Stimulated activated CD8-positive, alpha-beta memory T cell treated with anti-CD3 and anti-CD28 coated beads, Interleukin-7, amount 100 ng/mL, for 4 hours (primary cell): ENCODE measurements at places on chromosomes 13 and 19.

- DNase-seq, result no peak
Measured at GRCh38 chr19:35436477-35437405, 11.3 kb upstream of the FFAR2 start.

DNA sequence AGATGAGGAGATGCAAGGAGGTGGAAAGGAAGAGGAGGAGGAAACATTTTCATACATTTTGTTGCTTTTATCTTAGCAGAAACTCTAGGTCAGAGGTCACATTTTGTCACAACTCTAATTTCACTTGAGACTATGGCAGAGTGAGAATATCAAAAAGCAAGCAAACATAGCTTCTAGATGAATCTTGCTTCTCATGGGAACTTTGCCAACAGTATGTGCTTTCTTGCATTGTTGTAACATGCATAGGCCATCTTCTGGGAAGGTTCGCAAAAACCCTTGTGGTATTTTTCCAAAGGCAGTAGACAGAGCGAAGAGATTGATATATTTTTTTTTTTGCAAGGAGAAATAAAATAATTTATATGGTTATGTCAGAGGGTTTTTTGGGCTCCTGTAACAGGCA lies 291.3 kb downstream of the MTUS2 start:
- DNase-seq, result no peak

GRCh38 chr13:109211616-109212015 lies 574.8 kb downstream of the IRS2 start:
- DNase-seq, result no peak

GRCh38 chr19:42198676-42199439 lies 18.6 kb downstream of the DEDD2 start:
- peak; percentile 66 for DNase-seq

DNA sequence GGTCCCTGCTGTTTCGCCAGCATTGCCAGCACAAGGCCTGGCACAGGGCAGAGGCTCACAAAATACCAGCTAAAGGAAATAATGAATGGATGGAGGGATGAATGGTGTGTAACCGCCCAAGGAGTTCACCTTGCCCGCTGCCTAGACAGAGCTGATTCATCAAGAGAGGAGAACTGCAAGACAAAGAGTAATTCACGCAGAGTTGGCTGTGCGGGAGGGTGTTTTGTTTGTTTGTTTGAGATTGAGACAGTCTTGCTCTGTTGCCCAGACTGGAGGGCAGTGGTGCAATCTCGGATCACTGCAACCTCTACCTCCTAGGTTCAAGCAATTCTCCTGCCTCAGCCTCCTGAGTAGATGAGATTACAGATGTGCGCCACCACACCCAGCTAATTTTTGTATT lies 3.0 kb downstream of the OPA3 start:
- DNase-seq, result no peak

DNA sequence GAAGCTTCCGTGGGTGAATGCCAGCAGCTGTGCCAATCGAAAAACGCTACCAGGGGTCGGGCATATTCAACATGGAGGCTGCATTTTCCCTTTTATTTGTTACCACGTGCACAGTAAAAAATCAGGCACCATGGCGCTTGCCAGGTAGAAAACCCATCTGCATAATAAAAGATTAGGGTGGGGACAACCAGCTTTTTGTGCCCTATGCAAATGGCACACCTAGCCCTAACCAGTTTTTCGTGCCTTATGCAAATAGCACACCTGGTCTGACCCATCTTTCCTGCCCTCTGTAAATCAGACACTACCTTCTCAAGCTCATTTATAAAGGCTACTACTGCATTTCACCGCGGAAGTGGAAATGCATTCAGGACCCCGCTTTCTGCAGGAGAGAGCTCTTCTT lies 62.1 kb upstream of the FREM2 start:
- DNase-seq, result no peak

GRCh38 chr19:48842789-48843162 lies 6.5 kb upstream of the HSD17B14 start:
- DNase-seq, result peak; percentile 35

GRCh38 chr13:100100115-100100879 lies 11.4 kb downstream of the PCCA start:
- no peak for DNase-seq

DNA sequence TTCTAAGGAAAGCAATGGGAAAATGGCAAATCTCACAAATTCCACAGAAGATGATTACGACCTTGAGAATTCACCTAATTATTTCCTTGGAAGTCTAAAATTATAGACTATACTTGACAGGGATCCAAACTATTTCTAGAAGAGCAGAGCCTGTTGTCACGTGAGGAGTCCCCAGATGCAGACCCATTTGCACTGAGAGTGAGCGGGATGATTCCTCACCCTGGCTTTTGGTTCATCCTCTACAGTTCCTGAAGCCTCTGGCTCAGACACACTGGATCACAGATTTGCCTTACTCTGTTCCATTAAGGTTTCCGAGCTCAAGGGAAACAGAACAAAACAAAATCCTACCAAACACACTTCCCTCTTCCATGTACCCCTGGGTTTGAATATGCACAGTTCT lies 23.0 kb upstream of the CYSLTR2 start:
- no peak for DNase-seq

DNA sequence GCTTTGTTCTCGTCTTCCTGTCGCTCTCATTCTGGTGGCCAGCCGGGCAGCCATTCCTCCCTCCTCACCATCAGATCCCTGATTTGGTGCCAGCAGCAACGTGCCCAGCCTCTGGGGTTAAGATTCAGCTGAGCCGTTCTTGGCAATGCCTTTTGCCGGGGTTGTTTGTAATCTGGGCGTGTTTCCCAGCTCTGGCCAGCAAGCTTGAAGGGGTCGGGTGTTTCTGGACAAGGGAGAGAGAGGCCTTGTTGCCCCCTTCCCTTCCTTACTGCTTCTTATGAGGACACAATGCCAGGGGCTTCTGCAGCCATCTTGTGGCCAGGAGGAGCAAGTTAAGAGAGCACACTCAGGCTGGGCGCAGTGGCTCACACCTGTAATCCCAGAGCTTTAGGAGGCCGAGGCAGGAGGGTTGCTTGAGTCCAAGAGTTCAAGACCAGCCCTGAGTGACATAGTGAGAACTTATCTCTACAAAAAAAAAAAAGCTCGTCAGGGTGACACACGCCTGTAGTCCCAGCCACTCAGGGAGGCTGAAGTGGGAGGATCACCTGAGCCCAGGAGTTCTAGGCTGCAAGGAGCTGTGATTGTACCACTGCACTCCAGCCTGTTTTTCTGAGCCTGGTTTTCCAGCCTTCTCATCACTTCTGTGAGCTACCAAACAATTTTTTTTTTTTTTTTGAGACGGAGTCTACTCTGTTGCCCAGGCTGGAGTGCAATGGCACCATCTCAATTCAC lies 10.7 kb upstream of the CRTC1 start:
- DNase-seq, result no peak

- no peak for DNase-seq
Measured at GRCh38 chr13:99074693-99075092, 96.8 kb upstream of the DOCK9 start.

GRCh38 chr19:15291548-15292021 lies 40.8 kb downstream of the BRD4 start:
- DNase-seq, result no peak

DNA sequence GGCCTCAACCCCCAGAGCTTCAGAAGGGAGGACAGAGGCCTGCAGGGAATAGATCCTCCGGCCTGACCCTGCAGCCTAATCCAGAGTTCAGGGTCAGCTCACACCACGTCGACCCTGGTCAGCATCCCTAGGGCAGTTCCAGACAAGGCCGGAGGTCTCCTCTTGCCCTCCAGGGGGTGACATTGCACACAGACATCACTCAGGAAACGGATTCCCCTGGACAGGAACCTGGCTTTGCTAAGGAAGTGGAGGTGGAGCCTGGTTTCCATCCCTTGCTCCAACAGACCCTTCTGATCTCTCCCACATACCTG lies 969 bp upstream of the CEACAM5 start:
- no peak for DNase-seq

GRCh38 chr13:35988648-35989081 lies 142.5 kb downstream of the DCLK1 start:
- DNase-seq, result no peak

GRCh38 chr19:18940769-18941627 lies at the start of gene HOMER3:
HOMER3 (minus strand) TSS chr19:18941217; CDS start chr19:18938982, 2,235 bp downstream.
- DNase-seq, result peak; percentile 57

- no peak for DNase-seq
Measured at GRCh38 chr13:103022336-103022735, 43.9 kb downstream of the SLC10A2 start.

DNA sequence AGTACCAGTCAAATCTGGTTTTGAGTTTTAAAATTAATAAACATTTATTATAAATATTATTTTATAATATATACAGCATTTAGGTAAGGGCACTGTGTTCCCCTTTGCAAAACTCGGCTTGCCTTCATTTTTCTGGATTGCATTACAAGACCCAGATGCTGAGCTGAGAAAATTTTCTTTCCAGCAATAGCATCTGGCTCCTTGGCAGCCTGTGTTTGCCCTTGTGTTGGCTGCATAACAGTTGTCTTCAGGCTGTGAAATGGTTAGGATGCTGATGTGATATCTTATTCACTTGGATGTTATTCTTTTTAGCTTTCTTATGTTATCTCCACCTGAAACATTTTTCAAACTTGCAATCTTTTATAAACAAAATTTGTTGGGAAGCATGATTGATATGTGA lies 784.4 kb downstream of the DACH1 start:
- DNase-seq, result no peak

DNA sequence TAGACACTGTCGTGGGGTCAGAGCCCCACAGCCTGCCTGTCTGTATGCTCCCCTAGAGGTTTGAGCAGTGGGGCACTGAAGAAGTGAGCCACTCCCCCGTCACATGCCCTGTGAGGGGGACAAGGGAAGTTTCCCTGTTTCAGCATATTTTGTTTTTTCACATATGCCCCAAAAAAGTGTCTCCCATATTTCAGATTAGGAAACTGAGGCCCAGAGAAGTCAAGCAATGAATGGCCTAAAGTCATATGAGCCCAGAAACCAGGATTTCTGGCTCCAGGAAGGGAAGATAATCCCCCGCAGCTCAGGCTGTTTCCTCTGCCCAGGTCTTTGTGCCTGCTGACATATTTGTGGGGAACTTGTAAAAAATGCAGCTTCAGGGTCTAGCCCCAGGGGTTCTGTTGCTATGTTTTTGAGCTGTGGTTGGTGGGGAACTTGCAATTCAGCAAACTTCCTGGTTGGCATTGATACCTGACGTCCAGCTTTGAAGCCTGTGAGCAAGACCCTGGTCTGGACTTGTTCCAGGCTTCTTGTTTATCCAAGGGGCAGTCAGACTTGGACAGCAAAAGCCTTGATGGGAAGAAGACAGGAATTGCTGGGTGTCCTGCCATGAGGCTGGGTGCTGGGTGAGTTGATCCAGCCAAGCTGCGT lies 9.5 kb downstream of the RASL11A start:
- no peak for DNase-seq

GRCh38 chr19:22882797-22883196 lies 50.7 kb downstream of the ZNF723 start:
- DNase-seq, result no peak

GRCh38 chr13:100364591-100364990 lies 224.0 kb downstream of the GGACT start:
- DNase-seq, result no peak

- no peak for DNase-seq
Measured at GRCh38 chr13:70253834-70254233, 145.6 kb upstream of the KLHL1 start.

DNA sequence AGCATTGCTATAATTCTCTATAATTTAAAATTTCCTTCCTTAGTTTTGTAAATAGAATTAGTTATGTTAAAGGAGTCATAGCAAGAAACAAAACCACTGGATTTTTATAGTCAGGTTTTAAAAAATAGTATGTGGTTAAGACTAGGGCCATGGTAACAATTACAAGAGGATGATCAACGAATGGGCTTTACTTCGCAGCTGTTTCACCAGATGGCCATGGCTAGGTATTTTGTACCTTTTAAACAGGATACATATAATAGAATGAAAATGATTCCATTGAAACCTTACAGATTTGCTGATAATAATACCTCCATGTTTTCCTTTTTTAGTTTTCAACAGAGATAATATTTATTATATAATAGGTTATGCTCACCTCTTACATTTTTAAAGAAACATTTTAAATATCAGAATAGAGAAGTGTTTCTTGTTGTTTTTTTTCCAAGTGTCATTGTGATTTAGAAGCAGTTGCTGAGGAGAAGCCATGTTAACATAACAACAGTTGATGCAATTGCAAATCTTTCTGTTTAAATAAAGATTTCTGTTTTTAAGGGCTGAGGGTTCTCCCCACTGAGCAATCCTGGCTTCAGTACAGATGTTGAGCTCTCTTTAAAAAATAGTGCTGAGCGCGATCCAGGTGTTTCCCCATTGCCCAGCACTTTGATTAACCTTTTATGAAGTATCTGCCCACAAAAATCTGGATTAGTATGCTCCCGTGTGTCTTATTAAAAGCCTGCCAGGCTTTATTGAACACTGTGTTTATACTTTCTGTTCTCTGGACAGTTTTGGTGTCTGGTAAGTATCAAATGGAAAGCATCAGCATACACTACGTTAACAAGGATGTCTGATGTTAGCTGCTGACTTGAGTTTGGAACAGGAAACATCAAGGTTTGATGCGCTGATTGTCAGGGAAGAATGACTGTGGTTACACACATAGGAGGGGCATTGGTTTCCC lies 205.3 kb downstream of the HS6ST3 start:
- no peak for DNase-seq

DNA sequence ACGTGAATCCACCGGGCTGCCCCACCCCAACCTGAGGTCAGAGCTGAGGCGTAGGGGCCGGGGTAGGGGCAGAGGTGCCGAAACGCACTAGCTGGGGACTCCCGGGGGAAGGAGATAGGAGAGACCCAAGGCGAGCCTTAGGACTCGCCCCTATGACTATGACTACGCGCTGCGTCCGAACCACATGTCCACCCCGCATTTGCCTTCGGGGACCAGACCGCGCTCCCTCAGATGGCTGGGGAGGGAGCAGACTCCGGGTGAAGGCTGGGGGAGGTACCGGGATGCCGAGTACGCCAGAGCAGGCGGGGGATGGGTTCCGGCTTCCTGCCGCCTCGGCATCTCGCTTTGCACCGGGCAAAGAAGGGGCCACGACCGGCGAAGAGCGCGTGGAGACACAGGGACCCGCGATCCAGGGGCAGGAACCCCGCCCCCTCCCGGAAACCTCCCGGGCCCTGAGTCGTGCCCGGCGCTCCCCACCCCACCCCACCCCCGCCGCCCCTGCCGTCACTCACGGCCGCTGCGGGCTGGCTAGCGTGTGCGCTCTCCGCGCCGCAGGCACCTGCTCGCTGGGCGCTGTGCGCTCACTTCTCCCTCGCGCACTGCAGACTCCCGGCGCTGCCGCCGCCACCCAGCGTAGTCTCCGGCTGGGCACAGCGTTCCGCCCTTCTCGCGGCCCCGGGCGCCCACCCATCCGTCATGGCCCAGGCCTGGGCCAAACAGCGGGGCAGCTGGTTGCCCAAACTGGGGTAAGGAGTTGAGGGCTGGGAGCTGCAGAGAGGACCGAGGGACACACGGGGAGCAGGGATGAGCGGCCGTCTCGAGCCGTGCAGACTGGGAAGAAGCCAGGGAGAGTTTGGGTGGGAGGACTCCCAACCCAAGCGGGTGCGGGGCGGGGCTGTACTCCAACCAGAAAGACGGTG lies 622 bp upstream of the VSTM2B start:
- no peak for DNase-seq

DNA sequence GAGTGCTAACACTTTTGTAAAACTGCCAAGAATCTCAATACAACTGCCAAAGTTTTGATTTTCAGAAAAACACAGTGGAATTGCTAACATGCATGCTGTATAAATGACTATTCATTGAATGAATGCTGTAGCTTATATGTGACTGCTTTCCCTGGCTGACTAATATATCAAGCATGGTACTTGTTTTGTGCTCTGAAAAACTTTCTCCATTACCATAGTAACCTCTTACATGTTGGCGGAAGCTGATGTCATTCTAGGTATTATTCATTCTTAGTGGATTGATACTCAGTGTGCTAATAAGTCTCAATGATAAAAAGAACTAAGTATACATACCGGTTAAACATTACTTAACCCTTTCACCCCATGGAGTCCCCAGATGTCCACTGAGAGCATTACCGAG lies 166.1 kb upstream of the MYO16 start:
- no peak for DNase-seq
